Central memory CD8-positive, alpha-beta T cell (primary cell): ENCODE measurements at places on chromosomes 6 and 20.

- no peak for DNase-seq
Measured at GRCh38 chr6:75196081-75196687, 9.7 kb downstream of the COL12A1 start.

DNA sequence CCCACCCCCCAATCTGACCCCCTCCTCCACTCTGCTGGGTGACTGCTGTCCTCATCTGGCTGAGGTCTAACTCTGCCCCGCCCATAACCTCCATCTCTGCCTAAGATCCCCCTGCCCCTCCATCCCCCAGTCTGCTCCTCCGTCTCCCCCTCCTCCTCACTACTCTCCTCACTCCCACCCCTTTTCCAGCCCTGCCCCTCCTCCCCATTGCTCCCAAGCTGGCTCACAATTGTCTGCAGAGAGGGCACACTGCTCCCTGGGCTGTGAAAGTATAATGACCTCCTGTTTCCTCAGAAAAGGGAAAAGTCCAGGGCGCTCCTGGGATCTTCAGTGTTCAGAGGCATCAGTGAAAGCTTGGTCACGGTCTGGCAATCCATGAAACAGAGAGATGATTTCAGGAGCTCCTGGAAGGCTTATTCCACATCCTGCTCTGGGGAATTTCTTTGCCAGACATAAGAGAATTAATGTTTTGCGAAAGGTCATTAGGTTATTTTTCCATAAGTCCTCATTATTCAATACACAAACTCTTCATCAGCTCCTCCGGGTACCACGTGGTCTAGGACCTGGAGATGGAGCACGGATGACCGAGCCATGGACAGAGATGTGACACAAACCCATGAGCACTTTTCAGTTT, 21.5 kb downstream of the CST5 start:
- DNase-seq = no peak

- no peak for DNase-seq
Measured at GRCh38 chr20:50107086-50107660, 5.8 kb downstream of the UBE2V1 start.

- DNase-seq = no peak
Measured at GRCh38 chr6:43946641-43947363, 176.8 kb downstream of the VEGFA start.

GRCh38 chr20:4014031-4014474, 1.3 kb downstream of the RNF24 start:
- no peak for DNase-seq

- no peak for DNase-seq
Measured at GRCh38 chr20:24017458-24017755, 28.8 kb upstream of the GGTLC1 start.

DNA sequence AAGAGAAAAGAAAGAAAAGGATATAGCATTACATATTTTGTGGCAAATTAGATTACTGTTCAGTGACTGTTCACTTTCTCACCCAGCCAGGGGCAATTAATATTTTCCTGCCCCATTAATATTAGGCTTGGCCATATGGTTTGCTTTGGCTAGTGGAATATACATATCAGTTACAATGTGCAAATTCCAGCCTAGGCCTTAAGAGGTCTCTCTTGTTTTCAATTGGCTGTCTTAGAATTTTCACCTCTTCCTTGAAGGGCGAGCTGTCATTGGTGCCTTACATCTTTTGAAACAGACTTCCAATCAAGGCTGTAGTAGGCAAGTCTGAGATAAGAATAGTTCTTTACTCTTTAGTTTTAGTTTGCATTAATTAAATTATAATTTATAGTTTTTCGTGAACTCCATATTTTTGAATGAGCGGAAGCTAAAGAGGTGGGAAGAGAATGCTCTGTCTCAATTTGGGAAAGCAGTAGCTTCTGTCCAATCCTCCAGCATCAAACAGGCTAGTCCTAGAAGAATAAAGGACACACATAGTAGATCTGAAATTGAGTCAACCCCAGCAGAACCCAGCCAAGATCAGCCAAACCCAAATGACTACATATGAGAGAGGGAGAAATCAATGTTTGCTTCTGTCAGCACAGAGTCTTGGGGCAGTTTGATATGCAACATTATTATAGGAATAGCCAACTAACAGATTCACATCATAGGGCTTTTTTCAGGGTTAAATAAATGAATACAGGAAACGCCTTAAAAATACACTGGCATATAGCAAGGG, 6.3 kb upstream of the CSNK2A1 start:
- no peak for DNase-seq

- no peak for DNase-seq
Measured at GRCh38 chr6:119559586-119559985, 210.0 kb upstream of the MAN1A1 start.

- no peak for DNase-seq
Measured at GRCh38 chr6:72950114-72950860, 275.0 kb downstream of the KHDC1L start.

- no peak for DNase-seq
Measured at GRCh38 chr20:45254383-45255262, at the start of gene SLPI. Gene SLPI (minus strand): TSS chr20:45254564. CDS start chr20:45254543, 21 bp downstream.

DNA sequence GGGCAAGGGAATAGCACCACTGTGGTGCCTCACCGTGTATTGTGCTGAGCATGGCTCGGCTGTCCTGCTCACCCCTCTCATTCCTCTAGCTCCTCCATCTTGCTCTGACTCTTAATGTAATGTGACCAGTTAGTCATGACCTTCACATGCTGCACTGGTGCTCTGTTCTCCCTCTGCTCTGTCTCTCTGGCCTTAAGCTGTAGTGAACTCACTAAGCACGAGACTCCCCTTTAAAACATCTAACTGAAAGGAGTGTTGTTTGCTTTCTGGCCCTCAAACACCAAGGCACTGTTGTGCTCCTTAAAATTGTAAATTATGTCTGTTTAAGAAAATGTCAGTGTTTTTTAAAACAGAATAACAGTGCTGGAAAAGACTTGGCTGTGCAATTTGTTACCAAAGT, 140.4 kb downstream of the HDGFL1 start:
- DNase-seq = no peak
